ENCODE measurements at places on chromosomes 1 and 21.

DNA sequence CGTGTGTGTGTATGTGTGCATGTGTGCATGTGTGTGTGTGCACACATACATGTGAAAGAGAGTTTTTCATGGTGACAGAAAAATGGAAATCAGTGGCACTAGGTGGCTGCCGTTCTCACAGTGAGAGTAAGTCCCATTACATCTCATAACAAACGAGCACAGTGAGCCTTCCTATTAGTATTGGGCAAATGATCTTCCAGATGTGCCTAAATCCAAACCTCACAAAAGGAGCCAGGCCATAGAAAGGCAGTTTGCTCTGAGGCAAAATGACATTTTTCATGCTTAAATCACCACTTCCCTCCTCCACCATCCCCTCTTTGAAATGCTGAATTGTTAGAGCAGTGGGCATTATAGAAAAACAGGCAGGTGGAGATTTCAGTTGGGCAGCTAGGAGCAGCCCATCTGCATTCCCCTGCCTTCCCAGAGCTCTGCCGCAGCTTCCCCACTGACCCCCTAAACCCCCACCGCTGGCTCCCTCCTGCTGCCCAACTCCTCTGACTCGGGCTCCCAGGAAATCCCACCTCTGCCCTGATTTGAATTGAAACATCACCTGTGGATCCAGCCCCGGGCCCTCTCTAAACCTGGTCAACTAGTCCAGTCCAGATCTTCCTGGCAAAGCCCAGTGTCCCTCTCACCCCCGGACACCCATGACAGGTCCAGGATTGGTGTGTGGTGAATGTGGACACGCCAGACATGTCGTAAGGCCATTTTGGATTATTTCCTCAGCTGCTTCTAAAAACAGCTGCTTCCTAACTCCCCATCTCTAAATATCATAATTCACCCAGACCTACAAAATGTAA, 190.5 kb downstream of the SEC16B start:
- no peak for DNase-seq

GRCh38 chr1:247884797-247885413, 10.5 kb upstream of the OR2W3 start:
- DNase-seq = no peak

- no peak for DNase-seq
Measured at GRCh38 chr1:31769720-31770390, 5.7 kb upstream of the ADGRB2 start.

DNA sequence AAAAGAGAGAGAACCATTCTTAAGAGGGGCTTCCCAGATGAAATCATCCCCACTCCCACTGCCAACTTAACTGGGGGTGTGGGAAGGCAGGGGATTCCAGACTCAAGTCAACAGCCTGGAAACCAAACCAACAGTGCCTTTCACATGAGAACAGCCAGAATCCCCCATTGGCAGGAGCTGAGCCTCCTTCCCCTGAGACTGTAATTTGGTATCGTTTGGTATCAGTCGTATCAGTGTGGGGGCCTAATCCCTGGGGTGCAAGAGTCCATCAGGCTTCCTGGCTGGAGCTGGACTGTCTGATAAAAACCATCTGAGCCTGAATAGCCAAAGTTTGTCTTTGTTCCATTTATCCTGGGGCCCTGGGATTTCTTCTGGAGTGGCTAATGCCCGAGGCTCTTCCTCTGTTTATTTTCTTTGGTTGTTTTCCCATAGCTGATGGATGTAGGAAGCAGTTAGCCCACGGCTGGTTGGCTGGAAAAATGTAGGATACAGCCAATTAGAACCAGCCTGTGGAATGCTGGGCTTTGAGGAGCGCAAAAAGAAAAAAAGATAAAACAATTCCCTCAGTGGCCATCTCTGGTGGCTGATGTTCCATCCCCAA, 84.6 kb downstream of the LAMC2 start:
- DNase-seq = no peak

GRCh38 chr1:92774407-92774806, 10.5 kb downstream of the EVI5 start:
- DNase-seq = no peak

GRCh38 chr21:36479415-36480402, at the start of gene CLDN14:
CLDN14 (minus strand) TSS chr21:36480122; CDS start chr21:36461695, 18,427 bp downstream.
- DNase-seq = no peak

GRCh38 chr1:12601700-12602658, 16.0 kb downstream of the DHRS3 start:
- no peak for DNase-seq

DNA sequence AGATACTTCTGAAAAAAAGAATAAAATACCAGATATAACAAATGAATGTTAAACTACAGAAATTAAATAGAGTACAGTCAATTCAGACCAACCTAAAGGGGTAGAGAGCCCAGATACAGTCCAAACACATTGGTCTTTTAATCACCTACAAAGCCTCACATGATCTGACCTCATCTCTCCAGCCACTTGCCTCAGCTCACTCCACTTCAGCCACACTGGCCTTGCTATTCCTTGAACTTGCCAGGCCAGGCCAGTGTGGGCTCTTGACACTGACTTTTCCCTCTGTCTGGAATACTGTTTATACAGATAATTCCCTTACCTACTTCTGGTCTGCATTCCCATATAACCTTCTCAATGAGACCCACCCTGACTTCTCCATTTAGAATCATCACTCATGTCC, 17.0 kb upstream of the PPIE start:
- DNase-seq = no peak

GRCh38 chr1:157893686-157894085, 52.1 kb upstream of the CD5L start:
- no peak for DNase-seq

- no peak for DNase-seq
Measured at GRCh38 chr1:231493421-231494185, 34.9 kb upstream of the TSNAX start.

DNA sequence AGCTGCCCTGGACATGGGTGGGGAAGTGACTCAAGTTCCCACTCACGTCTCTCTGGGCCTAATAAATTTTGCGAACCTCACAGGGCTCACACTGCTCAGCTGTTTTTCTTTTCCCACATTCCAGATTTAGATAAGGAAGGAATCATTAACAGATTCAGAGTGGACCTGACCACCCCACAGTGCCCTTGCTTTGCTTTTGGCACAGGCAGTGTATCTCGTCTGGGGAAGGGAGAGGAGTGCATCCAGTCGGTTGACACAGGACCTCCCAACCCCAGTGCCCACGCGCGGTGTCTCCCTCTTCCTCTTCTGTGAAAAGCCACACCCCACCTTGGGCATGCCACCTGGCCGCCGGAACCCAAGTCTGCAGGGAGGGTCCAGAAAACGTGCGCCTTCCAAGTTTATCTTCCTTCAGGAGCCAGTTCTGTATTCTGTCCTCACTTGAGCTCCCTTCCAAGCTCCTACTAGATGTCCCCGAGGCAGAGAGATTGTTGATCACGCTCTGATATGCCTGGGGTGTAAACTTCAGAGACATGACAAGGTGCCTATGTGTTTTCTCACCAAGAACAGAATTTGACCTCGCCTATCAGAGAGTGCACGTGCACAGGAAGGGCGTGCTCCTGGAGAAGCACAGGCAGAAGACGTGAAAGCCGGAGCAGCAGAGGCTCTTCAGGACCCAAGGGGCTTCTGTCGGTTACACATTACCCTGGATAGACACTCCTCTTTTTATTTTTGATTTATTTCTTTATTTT, 9.5 kb upstream of the SLC2A5 start:
- DNase-seq = no peak

DNA sequence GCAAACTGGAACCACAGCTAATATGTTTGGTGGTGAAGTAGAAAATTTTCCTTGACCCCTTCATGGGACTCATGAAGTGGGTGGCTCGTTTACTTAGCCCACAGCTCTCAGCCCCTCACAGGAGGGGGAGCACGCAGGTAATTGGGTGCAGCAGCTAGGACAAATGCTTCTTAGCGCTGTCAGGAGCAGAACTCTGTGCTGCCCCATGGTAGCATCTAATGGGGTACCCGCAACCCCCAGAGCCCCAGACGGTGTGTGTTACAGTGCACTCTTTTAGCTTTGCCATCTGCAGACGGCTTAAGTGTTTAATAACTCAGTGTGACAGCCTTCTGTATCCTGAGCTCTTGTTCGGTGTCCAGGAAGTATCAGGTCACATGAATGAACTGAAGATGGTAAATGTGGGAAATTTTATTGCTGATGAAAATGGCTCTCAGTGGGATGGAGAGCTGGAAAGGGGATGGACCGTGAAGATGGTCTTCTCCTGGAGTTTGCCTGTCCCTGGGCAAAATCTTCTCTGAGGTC, 189.6 kb upstream of the ZRANB2 start:
- DNase-seq = no peak

- no peak for DNase-seq
Measured at GRCh38 chr1:167175901-167176300, 44.8 kb upstream of the POU2F1 start.

Data from thoracic aorta (tissue), 2 donors.